Muscle of back (tissue), 13 donors: ENCODE measurements at places on chromosomes 2 and 18.
A peak's percentile ranks its signal among the peaks of the same experiment; 100 is the strongest.

- no peak for DNase-seq
These were observed 84.1 kb downstream of the RAPH1 start for GRCh38 chr2:203451011-203451410.

GRCh38 chr2:142849820-142850219 is 27.6 kb upstream of the KYNU start:
- DNase-seq, result no peak

DNA sequence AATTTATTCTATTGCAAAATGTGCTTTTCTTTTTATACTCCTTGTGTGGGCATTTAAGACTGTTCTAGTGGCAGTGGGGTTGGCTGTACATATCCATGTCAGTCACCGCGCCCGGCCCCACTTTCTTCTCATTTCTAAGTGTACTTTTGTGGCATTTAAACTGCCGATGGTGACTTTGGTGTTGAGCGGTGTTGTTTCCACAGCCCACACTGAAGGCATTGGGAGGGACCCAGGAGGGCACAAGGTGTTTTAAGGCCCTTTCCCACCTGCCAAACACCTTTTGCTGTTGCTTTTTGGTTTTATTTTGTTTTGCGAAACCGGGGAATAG is 369.7 kb downstream of the MTX2 start:
- no peak for DNase-seq

DNA sequence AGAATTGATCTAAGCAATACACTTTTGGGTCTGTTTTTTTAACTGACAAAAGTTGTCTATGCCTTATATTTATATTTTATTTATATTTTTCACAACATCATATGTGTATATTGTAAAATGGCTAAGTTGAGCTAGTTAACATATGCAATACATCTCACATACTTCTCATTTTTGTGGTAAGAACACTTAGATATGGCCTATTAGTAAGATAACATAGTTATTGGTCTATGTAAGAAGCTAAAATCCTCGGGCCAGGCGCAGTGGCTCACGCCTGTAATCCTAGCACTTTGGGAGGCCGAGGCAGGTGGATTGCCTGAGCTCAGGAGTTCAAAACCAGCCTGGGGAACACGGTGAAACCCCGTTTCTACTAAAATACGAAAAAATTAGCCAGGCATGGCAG is 275.6 kb upstream of the ID2 start:
- DNase-seq, result no peak

- DNase-seq, result no peak
These were observed 100.5 kb upstream of the MEIS1 start for GRCh38 chr2:66334237-66335029.

GRCh38 chr2:28142386-28142785 is 250.3 kb upstream of the FOSL2 start:
- DNase-seq, result peak; percentile 27

- no peak for DNase-seq
These were observed 28.5 kb upstream of the ACKR3 start for GRCh38 chr2:236541008-236541562.

- no peak for DNase-seq
These were observed 32.8 kb downstream of the TTC21B start for GRCh38 chr2:165920748-165921147.

DNA sequence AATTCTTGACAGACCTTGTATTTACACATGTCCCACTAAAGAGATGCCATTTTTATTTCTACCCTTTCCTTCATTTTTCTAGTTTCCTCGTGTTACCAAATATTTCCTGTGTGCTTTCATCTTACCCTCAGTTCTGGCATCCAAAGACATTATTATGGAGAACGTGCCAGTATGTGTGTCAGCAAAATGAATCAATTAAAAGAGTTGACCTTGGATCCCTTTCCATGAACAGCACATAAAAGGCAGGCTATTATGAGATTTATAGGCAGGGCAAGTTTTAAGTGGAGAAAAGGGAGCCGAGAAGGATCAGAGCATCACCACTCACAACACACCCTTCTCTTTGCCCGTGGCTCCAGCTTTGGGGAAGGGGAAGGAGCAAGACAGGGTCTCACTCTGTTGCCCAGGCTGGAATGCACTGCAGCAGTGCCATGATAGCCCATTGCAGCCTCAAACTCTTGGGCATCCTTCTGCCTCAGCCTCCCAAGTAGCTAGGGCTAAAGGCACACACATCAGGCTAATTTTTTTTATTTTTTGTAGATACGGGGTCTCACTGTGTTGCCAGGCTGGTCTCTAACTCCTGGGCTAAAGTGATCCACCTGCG is 149.9 kb downstream of the GFPT1 start:
- DNase-seq, result no peak

- peak; percentile 28 for DNase-seq
These were observed 37.3 kb downstream of the GREB1 start for GRCh38 chr2:11571170-11571569.
